ENCODE measurements at places on chromosomes 4 and X.

DNA sequence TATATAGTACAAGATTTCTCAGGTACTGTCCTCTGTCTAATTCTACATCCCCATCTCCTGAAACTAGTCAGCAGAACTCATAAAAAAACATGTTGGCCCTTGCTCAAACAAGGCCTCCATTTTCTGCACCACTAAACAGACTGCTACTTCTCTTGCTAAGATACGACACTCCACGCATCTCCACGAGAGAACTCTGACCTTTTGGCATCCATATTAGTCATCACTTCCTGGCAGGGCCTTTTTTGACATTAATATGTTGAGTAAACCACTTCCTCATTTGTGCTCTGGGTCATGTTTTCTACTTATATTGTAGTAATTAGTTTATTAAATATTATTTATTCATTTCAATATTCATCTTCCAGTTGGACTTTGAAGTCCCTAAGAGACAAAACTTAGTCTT, 65.6 kb downstream of the DCAF8L1 start:
- no peak for DNase-seq

DNA sequence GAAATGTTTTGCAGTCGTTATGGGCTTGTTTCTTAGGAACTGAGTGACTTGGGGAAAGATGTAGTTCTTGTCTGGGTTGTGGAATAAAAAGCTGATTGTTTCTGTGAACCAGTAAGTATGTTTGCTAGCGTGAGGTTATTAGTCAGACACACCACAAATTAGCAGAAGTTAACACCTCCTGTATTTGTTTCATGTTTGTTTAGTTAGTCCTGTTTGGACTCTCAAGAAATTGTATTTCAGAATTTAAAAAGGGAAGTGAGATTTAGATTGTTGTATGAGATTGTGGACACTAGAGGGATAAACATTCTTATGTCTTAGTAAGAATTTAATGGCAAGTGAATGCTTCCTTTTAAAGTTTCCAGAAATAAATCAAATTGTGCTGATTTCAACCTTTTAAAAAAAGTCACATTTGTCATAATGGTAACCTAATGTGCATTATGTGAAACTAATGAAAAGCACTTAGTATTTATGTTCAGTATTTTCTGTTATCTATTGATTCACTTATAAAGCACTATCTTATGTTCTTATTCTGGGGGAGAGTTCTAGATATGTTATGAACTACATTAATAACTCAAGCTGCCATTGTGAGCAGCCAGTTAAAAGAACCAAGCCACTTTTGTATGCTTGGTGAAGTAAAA, 25.6 kb downstream of the ATP10D start:
- DNase-seq, result no peak

- DNase-seq, result peak; percentile 84
Observed at GRCh38 chr4:73589887-73590801, 30.1 kb downstream of the RASSF6 start.

GRCh38 chr4:77037736-77038135, 38.1 kb downstream of the CCNI start:
- no peak for DNase-seq

DNA sequence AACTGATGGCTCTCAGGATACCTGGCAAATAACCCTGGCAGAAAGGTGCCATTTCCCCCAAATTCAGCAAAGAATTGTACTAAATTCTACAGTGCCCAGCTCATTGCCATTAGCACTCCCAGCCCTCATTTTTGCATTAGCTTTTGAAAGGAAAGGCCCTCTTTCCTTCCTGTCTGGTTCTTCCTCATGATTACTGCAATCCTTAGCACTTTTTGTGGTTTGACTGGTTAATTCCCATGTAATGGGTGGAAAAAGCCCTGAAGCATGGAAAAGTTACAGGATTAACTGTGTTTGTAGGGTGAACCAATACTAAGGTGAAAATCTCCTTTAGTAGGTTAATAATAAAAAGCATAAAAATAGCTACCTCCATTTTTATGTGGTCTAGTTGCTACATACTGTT, 139.5 kb downstream of the NPNT start:
- DNase-seq, result no peak

DNA sequence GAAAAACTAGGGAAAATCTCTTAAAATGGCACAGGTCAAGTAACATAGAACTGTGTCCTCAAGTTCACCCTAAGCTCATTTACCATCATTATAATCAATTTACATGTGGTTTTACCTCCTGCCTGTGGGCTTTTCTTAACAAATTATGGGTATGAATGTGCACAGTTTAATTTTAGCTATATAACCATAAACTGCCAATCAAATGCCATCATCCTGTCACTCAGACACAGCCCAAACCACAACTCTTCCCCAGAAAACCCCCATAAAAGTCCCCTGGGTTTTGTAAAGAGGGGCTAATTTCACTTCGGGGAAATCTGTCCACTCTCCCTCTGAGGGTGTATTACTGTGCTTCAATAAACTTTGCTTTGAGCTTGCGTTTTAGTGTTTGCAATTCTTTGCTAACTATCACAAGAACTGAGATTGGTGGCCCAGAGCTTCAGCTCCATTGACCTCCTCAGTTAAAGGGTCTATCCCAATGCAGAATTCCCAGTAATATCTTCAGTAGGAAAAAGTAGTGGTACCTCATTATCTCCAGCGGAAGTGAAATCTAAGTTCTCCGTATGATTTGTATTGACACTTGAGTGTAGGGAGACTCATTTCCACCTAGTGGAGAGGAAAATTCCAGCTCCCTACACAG, 394.6 kb downstream of the SPOCK3 start:
- DNase-seq, result no peak

DNA sequence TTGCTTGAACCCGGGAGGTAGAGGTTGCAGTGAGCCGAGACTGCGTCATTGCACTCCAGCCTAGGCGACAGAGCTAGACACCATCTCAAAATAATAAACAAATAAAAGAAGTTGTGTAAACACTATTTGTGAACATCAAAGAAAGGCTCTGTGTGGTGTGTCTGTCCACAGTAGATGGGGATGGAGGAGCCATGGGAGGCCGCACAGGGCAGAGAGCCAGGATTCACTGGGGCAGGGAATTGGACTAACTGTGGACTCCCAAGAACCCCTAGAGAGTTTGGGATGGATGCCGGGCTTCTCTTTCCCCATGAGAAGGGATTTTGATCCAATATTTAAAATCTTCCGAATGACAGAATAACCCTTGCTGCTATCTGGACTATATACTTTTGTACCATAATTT, 26.5 kb downstream of the TBC1D1 start:
- no peak for DNase-seq

- no peak for DNase-seq
Observed at GRCh38 chrX:78375894-78376293, 48.5 kb upstream of the CYSLTR1 start.

DNA sequence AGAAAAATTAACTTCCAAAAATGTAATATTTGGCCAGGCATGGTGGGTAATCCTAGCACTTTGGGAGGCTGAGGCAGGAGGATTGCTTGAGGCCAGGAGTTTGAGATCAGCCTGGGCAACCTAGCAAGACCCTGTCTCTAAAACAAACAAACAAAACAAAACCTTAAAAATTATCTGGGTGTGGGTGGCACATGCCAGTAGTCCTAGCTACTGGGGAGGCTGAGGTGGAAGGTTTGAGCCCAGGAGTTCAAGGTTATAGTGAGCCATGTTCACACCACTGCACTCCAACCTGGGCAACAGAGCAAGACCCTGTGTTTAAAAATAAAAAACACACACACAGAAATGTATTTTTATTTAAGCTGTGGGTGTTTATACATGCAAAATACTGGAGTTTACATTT, 12.0 kb downstream of the FAM120C start:
- no peak for DNase-seq

DNA sequence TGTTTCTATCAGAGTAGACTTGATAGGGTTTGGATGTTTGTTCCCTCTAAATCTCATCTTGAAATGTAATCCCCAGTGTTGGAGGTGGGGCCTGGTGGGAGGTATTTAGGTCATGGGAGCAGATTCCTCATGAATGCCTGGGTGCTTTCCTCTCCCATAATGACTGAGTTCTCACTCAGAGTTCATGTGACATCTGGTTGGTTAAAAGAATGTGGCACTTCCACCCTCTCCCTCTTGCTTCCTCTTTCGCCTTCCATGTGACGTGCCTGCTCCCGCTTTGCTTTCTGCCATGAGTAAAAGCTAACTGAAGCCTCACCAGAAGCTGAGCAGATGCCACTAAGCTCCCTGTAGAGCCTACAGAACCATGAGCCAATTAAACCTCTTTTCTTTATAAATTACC, 47.3 kb upstream of the SRPX start:
- DNase-seq, result no peak

GRCh38 chrX:148774276-148774675, 273.9 kb downstream of the AFF2 start:
- no peak for DNase-seq

DNA sequence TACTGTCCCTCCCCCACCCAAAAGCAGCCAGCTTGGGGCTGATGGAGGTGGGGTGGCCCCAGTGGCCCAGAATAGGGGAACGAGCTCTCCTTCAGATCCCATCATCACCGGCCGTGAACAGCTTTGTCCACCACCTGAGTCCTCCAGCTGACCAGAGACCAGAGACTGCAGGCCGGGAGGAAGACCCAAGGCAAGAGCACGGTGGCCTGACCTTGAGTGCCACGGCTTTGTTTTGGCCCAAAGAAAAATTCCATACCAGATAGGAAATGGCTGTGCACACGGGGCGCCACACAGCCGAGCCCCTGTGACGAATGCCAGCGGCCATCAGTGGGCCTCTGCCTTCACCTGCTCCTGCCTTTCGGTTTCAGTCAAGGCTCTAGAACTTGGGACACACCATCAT, 5.2 kb downstream of the HMX1 start:
- DNase-seq, result no peak

DNA sequence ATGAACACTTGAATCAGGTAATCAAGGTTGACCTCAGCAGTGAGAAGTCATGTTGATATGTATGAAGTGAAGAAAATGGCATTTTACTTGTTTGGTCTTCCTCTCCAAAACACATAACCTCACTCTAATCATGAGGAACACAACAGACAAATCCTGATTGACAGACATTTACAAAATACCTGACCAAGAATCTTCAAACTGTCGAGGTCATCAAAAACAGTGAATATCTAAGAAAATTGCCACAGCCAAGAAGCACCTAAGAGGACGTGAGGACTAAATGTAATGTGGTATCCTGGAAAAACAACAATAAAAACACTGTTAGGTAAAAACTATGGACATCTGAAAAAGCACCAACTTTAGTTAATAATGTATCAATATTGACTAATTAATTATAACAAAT, 129.5 kb upstream of the MAGEB18 start:
- no peak for DNase-seq

GRCh38 chr4:176223561-176223960, 28.2 kb upstream of the SPATA4 start:
- no peak for DNase-seq

- no peak for DNase-seq
Observed at GRCh38 chr4:22842360-22843018, 149.8 kb downstream of the GBA3 start.

DNA sequence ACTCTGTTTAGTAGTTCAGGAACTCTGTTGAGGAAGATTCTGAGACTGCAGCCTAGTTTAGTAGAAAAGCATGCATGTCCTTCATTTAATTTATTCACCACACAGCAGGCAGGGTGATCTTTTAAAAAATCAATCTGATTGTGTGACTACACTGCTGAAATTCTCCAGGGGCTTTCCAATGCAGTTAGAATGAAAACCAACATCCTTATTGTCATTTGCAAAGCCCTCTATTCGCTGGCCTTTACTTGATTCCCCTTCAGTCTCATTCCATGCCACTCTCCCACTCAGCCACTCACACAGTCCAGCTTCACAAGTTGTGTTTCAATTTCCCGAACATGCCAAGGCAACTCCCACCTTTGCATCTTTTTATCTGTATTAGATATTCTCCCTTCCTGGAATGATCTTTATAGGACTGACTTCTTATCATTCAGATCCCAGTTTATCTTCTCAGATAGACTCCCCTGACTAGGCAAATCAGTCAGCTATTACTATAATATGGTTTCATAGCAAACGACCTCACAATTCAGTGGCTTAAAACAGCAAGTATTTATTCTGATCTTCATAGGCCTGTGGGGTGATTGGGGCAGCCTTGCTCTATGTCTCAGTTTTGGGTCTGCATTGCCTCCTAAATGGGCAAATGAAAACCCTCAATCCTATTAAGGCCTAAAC, 21.3 kb upstream of the FTHL17 start:
- no peak for DNase-seq

DNA sequence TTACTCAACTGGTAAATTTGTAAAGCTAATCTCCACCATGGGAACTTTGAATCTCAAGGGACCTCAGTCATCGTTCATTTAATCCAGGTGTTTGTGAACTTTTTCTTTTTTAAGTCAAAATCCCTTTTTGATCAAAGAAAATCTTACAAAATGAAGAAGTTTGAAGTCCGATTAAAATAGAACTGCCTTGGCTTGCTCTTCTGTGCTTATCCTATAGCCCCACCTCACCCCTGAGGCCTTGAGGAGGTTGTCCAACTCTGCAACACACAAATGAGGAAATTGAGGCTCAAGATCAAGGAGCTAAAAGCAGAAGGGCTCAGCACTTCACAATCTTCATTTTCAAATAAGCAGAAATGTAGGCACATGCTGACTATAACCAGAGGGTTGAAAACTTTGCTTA, 240.3 kb upstream of the SFRP2 start:
- DNase-seq, result no peak

- no peak for DNase-seq
Observed at GRCh38 chr4:125316791-125317524, 2.2 kb downstream of the FAT4 start.

GRCh38 chr4:122652379-122652778, 31.5 kb upstream of the IL21 start:
- no peak for DNase-seq

GRCh38 chrX:124441971-124442590, 95.7 kb downstream of the SH2D1A start:
- DNase-seq, result no peak

- DNase-seq, result no peak
Observed at GRCh38 chr4:166625018-166625637, 609.2 kb downstream of the SPOCK3 start.

DNA sequence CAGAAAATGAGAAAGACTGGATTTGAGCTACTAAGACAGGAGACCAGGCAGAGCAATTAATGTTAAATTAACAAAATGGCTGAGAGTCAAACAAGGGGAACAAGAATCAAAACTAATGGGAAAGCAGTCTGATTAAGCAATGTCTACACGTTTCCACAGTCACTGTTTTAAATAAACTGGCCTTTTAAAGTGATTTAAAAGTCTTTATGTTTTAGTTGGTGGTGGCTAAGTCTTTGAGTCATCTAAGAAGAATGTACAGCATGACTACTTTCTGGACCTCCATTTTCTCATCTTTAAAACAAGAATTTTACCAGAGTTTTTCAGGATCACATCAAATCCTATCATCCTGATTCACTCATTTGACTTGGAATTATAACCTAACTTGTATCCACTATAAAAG, 233.8 kb downstream of the ENOX2 start:
- DNase-seq, result no peak

- DNase-seq, result no peak
Observed at GRCh38 chr4:127993151-127993550, 27.9 kb downstream of the ABHD18 start.

- no peak for DNase-seq
Observed at GRCh38 chrX:78650906-78651437, 8.2 kb downstream of the RTL3 start.
